ENCODE measurements at places on chromosomes 3 and 15. TPM values are rescaled to one million over a fixed set of nuclear protein-coding genes. Genes with fewer than 3 reads are reported as not detected.

- no peak for DNase-seq
These were observed 286.9 kb upstream of the DNAJC19 start for GRCh38 chr3:181276358-181276896.

The DGKG gene
- under 0.01 TPM for total RNA-seq

GRCh38 chr15:75164625-75165350 lies 36.9 kb upstream of the C15orf39 start:
- DNase-seq: no peak

GRCh38 chr3:150984066-150984465 lies 11.5 kb upstream of the CLRN1 start:
- no peak for DNase-seq

The FANCD2OS gene
- not detected for total RNA-seq

DNA sequence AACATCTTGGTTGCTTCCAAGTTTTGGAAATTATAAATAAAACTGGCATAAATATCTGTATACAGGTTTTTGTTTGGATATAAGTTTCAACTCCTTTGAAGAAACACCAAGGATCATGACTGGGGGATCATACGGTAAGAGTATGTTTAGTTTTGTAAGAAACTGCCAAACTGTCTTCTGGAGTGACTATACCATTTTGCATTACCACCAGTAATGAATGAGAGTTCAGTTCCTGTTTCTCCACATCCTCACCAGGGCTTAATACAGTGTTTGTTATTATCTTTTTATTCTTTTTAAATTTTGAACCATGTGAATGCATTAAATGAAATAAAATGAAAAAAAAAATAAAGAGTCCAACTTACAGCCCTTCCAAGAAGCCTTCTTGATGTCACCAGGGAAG lies 3.7 kb upstream of the ANKUB1 start:
- no peak for DNase-seq

The SPTSSB gene
- total RNA-seq: not detected

GRCh38 chr3:41115069-41115468 lies 84.2 kb upstream of the CTNNB1 start:
- no peak for DNase-seq

DNA sequence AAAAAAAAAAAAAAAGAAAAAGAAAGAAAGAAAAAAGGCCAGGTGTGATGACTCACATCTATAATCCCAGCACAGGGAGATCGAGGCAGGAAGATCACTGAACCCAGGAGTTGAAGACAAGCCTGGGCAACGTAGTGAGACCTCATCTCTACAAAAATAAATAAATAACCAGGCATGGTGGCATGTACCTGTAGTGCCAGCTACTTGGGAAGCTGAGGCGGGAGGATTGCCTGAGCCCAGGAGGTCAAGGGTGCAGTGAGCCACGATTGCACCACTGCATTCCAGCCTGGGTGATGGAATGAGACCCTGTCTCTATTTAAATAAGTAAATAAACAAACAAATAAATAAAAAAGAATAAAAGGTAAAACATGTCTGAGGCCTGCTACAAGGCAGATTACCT lies 39.3 kb upstream of the LACTB start:
- no peak for DNase-seq

- peak; percentile 10 for DNase-seq
These were observed 69.6 kb upstream of the RASGRF1 start for GRCh38 chr15:79160211-79160610.

The MST1 gene
- 5.2 TPM for total RNA-seq

The BUB1B gene
- total RNA-seq: 19.9 TPM

DNA sequence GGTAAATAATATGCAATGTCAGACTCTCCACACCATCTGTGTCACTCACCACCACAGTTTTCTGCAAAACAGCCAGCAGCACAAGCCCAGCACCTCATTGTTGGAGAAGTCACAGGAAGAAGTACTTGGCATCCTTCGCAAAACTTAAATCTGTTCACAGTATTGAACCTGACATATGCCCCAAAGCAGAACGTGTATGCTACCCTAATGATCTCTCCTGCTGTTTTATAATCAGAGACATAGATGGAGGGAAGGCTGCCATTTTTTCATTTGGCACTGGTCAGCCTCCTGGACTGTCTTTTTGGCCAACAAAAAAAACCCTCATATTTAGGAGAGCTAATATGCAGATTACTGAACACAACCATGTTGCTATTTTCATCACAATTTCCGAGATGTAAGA lies 1272.9 kb downstream of the ROBO1 start:
- DNase-seq: no peak

DNA sequence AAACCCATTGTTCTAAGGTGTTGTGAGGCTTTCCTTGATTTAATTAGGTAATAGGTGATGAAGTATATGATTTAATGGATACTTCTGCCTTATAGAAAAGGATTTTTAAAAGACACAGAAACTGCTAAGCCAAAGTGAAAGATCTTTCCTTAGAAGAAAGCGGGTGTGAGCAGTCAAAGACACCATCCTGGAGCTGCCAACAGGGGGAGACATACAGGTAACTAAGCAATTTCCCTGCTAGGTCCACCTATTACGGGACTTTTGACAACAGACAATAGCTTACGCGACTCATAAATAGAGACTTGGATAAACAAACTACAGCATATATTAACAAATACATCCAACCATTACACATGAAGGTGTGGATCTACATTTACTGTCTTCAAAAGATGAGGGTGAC lies 669.5 kb downstream of the SQOR start:
- no peak for DNase-seq

GRCh38 chr3:30075514-30075913 lies 530.9 kb upstream of the TGFBR2 start:
- no peak for DNase-seq

The SLC26A6 gene
- total RNA-seq: 34.8 TPM

GRCh38 chr3:196274585-196274984 lies 12.9 kb downstream of the PCYT1A start:
- peak; percentile 49 for DNase-seq

The C2CD4A gene
- not detected for total RNA-seq

DNA sequence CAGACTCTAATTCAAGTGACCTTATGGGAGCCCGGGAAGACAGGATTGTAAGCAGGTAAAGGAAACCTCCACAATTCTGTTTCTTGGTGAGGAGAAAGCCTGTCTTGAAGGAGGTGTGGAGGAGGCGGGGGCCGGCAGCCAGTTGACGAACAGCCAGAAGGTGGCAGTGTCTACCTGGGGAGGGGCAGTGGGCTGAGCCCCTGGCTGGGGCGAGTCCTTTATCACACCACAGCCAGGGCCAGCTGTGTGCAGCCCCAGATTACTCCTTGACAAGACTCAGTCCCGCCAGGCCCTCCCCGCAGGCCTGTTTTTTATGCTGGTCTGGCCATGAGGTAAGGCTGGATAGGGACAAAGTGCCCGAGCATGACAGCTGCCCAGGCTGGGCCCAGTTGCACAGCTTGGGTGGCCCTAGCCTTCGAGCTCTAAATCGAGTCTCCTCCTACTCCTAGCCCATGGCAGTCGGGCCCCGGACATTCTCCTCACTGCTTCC lies 40.9 kb upstream of the IDH2 start:
- peak; percentile 78 for DNase-seq

DNA sequence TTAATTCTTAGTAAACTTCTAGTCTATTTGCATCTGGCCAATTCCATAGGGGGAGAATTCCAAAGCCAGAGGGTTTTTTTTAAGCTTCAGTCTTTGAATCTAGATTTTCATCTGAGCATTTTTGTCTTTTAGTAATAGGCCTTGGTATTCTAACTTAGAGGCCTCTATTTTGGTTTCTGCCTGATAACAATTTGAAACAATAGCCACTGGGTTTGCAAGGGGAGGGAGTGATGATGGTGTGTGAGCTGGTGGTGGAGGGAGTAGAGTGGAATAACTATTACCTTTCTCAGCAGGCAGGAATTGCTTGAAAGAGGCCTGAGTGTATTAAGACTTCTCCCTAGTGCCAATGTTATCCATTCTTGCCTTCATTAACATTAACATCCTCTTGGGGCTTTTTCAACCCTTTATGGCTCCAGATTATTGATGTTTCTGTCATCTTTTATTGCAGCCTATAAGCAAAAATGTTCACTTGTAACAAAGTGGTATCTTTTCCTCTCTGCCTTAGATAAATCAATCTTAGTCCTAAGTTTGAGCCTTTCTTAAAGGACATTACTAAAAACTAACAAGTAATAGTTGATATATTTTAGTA lies 26.5 kb upstream of the TCF12 start:
- DNase-seq: no peak

The TERC gene
- 175 TPM for total RNA-seq

- no peak for DNase-seq
These were observed 20.6 kb downstream of the GPR15 start for GRCh38 chr3:98552232-98553020.

The CD200 gene
- total RNA-seq: 1.3 TPM

- DNase-seq: no peak
These were observed 659.1 kb downstream of the SI start for GRCh38 chr3:164419220-164419619.

The NAALADL2 gene
- 16.4 TPM for total RNA-seq

The EXD1 gene
- total RNA-seq: under 0.01 TPM

DNA sequence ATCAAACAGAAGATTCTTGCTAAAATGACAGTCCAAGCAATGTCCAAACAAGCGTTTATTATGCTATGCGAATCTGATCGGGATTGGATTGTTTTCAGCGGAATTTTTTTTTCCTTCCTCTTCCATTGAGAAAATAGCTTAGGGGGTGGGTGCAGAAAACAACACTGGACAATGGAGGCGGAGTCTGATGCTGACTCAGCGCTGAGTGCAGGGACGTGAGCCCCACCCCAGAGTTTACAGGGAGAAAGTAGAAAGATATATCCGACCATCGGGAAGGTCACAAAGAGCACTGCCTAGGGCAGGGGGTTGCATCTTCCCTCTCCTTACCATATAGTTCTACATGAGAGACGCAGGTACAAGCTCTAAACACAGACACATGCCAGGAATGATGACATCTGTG lies 117.0 kb downstream of the FOXP1 start:
- peak; percentile 13 for DNase-seq

DNA sequence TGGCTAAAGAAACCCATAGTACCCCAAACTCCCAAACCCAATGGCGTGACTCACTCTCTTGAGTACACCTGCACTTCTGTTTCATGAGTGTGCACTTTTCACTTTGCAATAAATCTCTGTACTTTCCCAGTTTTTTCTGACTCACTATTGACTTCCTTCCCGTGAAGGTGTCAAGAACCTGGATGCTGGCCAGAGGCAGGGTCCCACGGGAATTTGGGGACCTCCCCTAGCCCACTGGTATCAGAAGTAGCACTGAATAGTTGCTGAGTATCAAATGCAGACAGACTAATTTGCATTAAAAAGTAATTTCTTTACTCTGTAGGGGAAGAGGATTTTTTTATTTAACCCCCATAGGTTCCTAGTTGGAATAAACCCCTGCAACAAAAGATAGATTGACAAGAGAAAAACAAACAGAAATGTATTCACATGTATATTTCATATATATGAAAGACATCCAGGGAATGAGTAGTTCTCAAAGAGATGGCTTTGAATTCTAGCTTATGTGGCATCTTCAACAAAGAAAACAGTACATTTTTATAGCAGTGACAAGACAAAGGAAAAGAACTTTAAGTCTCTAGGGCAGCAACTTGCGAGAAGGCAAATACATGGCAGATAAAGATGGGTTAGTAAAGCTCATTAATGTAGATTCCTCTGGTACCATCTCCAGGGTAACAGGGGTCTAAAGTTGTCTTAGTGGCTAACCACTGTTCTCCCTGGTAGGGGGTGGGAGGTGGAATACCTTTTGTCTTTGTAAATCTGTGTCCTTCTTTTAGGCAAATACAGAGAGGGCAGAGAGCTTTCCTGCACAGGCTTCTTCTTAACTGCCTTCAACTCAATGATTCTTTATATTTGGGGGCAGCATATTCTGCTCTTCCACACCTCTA lies 385.5 kb upstream of the PDZRN3 start:
- no peak for DNase-seq

DNA sequence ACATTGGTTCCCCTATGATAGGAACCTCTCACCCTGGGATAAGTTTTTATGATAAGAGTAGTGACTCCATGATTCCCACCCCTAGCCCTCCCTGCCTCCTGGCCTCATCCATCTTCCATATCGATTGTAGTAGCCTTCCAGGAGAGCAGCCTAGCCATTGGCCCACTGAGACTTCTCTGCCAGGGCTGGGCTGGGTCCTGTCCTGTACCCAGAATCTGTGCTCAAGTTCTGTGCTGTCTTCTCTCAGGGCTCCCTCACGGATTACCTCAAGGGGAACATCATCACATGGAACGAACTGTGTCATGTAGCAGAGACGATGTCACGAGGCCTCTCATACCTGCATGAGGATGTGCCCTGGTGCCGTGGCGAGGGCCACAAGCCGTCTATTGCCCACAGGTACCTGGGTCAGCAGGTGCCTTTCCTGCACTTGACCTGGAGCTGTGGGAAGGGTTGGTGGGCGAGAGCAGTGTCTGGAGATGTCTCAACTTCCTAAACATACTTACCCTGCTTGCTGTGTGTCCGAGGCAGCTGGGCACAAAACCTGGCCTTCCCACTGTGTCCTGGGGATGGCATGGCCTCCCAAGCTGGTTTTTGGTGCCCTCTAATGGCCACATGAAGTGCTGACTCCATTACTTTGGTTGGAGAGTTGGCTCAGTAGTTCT lies 16.6 kb upstream of the EXOG start:
- peak; percentile 71 for DNase-seq

The CPN2 gene
- total RNA-seq: not detected

- no peak for DNase-seq
These were observed 3.1 kb upstream of the GATA2 start for GRCh38 chr3:128496019-128496601.

DNA sequence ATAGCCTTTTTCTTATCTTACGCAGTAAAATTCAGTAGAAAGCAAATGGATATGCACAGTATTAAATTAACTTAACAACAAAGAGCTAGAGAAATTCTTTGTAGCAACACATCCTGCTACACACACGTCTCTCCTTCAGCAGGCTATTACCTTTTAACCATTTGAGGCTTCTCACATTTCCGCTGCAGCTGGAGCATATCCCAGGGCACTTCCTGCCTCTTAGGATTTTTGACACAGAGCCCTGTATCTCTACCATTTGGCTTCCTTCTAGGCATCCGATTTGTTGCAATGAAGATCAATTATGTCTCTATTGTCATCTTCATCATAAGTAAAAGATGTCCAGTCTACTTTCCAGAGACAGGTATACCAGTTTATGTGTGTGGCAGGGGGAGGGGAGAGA lies 292.4 kb upstream of the CBLB start:
- no peak for DNase-seq

The PLSCR2 gene
- total RNA-seq: not detected

- no peak for DNase-seq
These were observed 32.4 kb downstream of the TNIK start for GRCh38 chr3:171427771-171428320.

The TTLL13 gene
- under 0.01 TPM for total RNA-seq

- no peak for DNase-seq
These were observed 506.1 kb upstream of the PROK2 start for GRCh38 chr3:72290859-72291638.

DNA sequence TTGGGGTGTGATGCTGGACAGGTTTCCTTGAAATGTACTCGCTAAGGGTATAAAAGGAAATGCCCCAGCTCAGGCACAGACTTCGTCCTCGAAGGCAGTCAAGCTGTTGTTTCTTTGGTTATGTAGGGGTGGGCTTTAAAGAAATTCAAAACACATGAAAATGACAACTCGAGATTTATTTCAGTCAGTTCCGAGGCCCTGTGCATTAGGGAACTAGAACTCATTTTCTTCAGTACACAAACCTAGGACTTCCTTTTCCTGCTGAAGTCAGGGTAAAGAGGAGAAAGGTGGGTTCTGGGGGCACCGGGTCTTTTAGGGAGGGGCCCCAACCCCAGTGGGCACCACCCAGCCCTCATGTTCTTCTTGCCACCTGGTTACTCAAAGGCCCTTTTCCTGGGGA lies 7.7 kb downstream of the CCR9 start:
- no peak for DNase-seq

- no peak for DNase-seq
These were observed 21.5 kb upstream of the RORA start for GRCh38 chr15:61250613-61251012.

All from fibroblast of villous mesenchyme (primary cell).